ENCODE measurements at places on chromosomes 2 and 18.

DNA sequence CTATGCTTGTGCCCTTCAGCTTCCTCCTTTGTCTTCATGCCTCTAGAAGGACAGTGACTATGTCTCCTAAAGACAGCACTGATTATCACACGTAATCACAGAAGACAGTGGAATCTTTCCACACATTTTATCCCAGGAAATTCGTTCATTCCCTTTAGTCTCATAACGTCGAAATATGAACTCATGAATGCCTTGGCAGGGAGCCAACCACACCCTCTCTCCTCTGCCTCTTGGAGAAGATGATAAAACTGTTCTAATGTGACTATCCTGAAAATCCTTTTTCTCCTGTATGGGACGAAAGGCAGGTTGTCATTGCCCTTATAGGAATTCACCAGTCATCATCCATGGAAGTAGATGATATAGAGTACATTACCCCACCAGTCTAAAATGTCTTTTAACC, 726.6 kb upstream of the FANCL start:
- peak; percentile 30 for DNase-seq

- DNase-seq: no peak
These were observed 26.8 kb upstream of the NABP1 start for GRCh38 chr2:191650896-191651773.

GRCh38 chr2:160940699-160941098, 219.5 kb upstream of the TANK start:
- no peak for DNase-seq

GRCh38 chr18:13435586-13436333, 217.2 kb downstream of the LDLRAD4 start:
- DNase-seq: no peak

GRCh38 chr2:204452464-204453023, 92.7 kb upstream of the PARD3B start:
- DNase-seq: peak; percentile 11

DNA sequence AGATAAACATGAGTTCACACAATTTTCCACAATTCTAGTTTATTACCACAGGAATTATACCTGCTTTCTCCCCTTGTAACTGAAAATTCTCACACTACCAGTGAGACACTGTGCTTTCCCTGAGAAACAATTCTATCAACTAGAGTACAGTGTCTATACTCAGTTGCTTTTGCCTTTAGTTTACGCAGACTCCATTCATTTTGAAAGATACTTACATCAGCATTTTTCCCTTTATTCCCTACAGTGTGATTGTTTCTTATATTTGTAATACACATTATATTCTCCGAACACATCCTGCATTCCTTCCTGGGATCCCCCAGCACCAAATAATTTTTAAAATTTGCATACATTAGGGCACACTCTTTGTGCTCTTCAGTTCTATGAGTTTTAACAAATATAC, 1455.5 kb downstream of the SUCLG1 start:
- no peak for DNase-seq

DNA sequence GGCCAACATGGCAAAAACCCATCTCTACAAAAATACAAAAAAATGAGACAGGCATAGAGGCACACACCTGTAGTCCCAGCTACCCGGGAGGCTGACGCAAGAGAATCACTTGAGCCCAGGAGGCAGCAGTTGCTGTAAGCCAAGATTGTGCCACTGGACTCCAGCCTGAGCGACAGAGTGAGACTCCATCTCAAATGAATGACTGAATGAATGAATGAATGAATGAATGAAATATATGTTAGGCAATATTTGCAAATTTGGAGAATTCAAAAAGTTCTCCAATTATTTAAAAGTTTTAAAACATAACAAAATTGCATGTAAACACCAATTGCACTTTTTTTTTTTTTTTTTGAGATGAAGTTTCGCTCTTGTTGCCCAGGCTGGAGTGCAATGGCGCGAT, 61.7 kb downstream of the STRN start:
- no peak for DNase-seq

- no peak for DNase-seq
These were observed 193.9 kb downstream of the EIPR1 start for GRCh38 chr2:3183766-3184165.

- no peak for DNase-seq
These were observed 412.9 kb downstream of the TMEM182 start for GRCh38 chr2:103174711-103175110.

DNA sequence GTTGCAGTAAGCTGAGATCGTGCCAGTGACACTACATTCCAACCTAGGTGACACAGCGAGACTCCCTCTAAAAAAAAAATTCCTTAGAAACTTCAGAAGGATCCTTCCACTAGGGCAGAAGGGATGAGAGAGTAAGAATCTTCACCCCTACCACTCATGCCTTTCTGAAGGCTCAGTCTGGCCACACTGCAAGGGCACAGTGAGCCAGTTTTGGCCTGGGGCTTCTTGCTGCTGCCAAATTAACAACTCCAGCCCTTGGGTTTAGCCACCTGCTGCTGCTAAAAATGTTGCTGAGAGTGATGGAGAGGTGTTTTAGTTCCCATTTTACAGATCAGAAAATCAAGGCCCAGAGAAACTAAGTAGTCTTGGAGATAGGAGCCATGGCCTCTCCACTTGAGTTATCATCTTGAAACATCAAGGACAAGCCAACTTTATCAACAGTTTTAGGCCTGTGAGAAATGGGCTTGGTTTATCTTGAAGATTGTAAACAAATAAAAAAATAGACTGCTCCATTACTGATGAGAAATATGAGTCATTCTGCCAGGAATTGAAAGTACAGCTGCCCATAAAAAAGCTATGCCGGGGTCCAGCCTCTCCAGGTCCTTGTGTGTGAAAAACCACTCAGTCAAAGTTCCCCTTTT, 31.9 kb upstream of the CASP8 start:
- no peak for DNase-seq

- DNase-seq: no peak
These were observed 9.2 kb downstream of the RAB10 start for GRCh38 chr2:26043109-26043508.

- no peak for DNase-seq
These were observed 51.2 kb downstream of the LIMS1 start for GRCh38 chr2:108585436-108585835.

GRCh38 chr2:174334781-174335251, at the start of gene SP9:
SP9 (plus strand) TSS chr2:174334954; CDS start chr2:174335093, 139 bp downstream.
- DNase-seq: no peak

DNA sequence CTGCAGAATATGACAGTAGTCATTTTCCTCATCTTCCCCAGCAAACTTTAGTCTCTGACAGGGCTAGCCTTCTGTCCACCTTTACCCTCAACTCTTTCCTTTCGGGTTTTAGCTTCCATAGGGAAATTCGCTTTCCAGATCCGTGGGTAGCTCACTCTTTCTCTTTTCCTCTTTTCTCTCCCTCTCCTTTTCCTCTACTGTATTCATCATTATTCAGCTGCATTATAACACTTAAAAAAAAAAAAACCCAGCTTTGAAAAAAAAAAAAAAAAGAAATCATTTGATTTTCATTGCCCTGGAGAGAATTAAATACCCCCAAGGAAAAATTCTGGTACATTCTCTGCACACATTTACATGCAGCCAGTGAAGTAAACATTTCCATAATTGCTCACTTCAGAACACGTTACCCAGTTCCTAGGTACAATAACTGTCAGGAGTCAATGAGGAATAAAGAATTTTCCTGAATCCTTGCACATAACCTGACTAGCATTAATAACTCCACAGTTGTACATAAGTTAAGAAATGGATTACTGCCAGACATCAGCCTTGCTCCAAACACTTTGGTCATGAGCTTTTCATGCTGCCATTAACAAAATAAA, 63.5 kb downstream of the ZNF521 start:
- no peak for DNase-seq

DNA sequence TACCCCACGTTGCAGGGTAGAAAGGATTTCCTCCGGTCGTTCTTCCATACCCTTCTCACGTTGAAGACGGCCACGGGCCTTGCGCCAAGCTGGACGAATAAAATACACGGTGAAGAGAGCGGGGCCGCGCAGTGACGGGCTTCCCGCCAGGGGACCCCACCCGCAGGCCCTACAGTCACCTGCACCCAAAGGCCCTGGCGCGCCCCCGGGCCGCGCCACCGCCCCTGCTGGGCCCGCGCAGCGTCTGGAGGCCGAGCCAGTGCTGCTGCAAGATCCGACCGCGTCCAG, 199 bp downstream of the FBXO15 start:
- DNase-seq: no peak

GRCh38 chr2:21620771-21621170, 497.0 kb downstream of the TDRD15 start:
- no peak for DNase-seq

DNA sequence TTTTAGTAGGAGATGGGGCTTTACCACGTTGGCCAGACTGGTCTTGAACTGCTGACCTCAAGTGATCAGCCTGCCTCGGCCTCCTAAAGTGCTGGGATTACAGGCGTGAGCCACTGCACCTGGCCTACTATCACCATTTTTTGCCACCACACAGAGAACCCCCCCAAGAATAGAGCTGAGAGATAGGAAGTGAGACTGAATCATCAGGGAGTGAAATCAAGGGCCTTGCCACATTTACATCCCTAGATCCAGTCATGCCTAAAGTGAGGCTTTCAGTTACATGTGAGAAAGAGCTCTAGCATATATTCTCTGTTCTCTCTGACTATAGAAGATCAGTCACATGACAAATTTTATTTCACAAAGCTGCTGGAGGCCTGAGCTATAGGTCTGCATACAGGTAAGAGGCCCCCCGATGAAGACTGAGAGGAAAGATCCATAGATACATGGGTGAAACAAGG, 28.0 kb upstream of the KCMF1 start:
- DNase-seq: no peak

Measured in SHP77 (cell line).